ENCODE measurements at places on chromosomes 1 and 21.

GRCh38 chr1:243421784-243422183 lies 165.9 kb downstream of the SDCCAG8 start:
- peak; percentile 37 for DNase-seq

DNA sequence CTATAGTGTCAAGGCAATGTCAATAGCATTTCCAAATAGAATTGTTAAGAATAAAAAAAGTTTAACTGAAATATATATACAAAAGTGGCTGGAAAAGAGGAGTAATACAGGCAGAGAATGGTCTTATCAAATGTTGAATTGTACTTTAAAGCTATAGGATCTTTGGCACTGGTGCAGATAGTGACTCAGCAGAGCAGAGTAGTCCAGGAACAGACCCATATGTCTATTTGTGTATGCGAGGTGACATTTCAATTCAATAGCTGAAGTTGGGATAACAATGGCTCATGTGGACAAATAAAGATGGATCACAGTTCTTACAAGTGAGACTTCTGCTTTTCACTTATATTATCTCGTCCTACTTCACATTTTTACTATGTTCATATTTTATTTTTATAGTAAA lies 543.0 kb upstream of the B3GALT2 start:
- DNase-seq, result no peak

DNA sequence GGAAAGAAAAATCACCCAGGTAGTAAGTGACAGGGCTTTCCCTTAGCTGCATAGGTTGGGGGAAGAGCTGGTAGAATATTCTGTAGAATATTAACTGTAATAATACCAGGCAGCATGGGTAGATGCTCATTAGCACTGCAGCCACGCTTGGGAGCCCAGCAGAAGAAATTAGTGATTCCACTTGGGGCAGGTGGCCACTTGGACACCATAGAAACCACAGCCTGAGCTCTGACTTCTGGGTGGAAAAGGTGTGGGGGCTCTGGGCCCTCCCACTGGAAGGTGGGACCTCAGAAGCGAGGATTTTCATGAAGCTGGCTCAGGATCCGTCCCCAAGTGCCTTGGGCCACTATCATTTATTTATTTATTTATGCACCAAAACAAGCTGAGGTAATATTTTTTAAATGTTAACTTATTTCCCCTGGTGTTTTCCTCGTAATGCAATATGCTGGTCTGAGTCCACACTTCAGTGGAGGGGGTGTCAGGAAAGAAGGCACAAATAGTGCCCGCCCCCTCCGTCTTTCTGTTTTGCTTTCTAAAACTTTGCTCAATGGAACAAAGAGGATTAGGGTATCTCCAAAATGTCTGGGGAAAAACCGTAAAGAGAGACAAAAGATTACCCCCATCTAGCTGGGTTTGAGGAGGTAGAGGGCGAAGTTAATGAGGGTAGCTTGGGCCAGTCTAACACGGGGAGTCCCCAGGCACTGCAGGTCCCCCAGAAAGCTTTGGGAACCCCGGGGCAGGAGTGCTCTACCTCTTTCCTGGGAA lies 75.2 kb upstream of the GADD45A start:
- DNase-seq, result no peak

GRCh38 chr1:116446686-116447085 lies 73.6 kb downstream of the ATP1A1 start:
- DNase-seq, result no peak

GRCh38 chr1:183598386-183598785 lies 8.1 kb upstream of the NCF2 start:
- no peak for DNase-seq

Data from SJCRH30 (cell line).